ENCODE measurements at places on chromosomes 12 and 14.

- no peak for DNase-seq
Observed at GRCh38 chr12:101172316-101172715, 37.7 kb downstream of the SLC5A8 start.

GRCh38 chr12:56221232-56221756 lies 428 bp downstream of the RNF41 start:
- no peak for DNase-seq

DNA sequence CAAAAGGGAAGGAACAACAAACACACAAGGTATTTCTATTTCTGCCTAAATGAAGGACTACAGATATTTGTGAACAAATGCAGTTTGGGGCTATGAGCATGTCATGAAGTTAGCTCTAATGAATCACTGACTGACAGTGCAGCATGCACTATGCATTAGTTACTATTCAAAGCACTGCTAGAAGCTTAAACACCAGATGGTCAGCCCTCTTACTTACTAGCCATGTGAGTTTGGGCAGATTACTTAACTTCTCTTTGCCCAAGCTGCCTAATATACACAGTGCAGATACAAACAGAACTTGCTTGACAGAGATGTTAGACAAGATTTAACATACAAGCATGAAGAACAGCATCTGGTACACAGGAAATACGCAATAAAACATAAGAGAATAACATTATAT lies 96.0 kb downstream of the ATXN2 start:
- no peak for DNase-seq

GRCh38 chr12:116615141-116615861 lies 56.1 kb downstream of the MAP1LC3B2 start:
- no peak for DNase-seq

DNA sequence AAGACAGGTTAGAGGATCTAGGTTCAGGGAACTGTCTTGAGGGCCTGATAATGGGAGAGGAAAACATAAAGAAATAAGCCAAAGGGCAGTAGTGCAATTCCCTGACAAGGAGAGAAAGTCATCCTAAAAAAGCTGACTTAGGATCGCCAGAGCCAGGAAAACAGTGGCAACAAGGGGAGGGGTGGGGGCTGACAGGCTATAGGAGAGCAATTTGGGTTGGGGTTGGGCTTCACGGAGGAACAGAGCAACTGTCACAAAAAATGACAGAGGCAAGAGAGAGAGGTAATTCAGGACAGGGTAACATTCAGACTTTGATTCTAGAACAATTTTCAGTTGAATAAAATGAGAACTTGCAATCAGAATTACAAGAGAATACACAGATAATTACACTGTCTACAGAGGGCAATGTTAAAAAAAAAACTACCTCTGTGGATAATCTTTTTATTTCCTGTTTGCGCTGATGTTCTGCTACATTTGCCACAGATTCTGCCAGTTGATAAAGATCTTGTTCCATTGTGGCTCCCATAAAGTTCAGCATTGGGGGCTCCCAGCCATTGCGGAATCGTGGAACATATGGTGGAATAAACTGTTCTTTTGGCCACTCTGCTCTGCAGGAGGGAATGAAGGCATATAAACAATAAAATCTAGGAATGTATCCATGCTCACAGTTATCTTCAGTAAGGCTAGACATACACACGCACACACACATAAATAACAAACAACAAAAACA lies 138.6 kb downstream of the EPS8 start:
- no peak for DNase-seq

GRCh38 chr14:69101331-69101826 lies 51.5 kb downstream of the DCAF5 start:
- no peak for DNase-seq

DNA sequence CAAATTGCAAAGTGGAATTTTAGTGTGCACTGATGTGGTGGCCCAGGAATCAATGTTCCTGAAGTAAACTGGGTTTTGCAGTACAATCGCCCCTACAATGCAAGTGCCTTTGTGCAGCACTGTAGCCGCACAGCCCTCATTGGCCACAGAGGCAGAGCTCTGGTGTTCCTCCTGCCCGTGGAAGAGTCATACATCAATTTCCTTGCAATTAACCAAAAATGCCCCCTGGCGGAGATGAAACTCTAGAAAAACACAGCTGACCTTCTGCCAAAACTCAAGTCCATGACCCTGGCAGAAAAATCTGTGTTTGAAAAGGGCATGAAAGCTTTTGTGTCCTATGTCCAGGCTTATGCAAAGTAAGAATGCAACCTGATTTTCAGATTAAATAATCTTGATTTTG lies 117.9 kb upstream of the PRB2 start:
- DNase-seq: no peak

- no peak for DNase-seq
Observed at GRCh38 chr12:67355428-67356379, 86.5 kb downstream of the CAND1 start.

- no peak for DNase-seq
Observed at GRCh38 chr14:100305324-100306100, 732 bp downstream of the SLC25A29 start.

- no peak for DNase-seq
Observed at GRCh38 chr14:50260072-50260471, 28.7 kb upstream of the SOS2 start.

DNA sequence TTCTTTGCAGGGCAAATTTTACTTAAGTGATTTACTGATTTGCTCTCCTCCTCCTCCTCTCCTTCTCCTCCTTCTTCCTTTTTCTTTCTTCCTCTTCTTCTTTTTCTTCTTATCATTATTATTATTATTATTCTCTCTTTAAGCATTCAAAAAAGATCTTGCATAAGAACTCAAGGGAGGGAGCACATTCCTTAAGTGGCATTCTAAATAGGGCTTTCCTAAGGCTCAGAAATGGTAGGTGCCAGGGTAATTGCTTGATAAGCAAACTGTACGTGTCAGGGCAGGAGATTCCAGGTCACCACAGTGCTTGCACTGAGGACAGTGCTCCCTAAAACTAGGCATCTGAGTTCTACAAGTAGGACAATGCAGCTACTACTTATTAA lies 92.4 kb downstream of the SPTSSA start:
- DNase-seq: no peak

- DNase-seq: peak; percentile 68
Observed at GRCh38 chr12:123041042-123041531, 60.6 kb downstream of the ARL6IP4 start.

DNA sequence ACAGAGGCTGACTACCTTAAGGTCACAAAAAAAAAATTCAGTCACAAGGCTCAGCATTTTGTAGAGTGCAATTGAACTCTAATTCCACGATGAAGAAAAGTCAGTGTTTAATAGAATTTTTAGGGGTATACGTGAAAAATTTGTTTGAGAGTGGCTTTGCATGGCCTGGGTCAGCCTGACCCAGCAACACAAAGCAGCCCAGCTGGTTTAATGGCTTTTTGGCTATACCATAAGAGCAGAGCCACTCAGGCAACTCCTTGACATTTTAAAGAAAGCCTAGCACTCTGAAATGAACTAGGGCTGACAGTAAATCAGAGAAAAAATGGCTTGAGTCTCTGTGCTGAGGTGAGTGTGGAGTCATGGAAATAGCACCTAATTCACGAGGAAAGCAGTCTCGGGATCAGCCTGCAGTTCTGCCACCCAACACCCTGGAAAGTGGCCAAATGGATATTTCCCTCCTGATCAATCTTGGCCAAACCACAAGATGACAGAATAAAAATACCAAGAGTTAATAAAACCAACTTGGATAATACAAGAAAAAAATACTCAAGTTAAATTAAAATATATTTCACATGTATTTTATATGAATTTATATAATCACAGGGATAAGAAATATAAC lies 59.5 kb downstream of the GALNT4 start:
- no peak for DNase-seq

- DNase-seq: no peak
Observed at GRCh38 chr12:25985316-25986175, 27.1 kb downstream of the RASSF8 start.

GRCh38 chr12:74781991-74782485 lies 244.4 kb downstream of the ATXN7L3B start:
- no peak for DNase-seq

DNA sequence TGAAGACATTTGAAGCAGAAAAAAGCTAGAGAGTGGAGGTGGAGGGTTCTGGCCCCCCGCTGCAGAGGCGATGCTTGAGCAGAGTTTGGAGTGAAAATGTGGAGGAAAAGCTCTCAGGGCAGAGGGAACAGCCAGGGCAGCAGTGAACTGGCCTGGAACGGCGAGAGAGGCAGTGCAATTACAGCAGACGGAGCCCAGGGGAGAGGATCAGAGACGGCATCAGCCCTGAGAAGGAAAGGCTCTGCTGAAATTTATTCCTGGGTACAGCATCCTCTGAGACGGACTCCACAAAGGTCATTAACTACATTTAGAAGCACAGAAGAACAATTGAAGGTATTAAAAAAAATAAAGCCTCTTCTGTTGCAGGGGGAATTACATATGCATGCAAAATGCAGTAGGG lies 14.2 kb downstream of the STON2 start:
- no peak for DNase-seq

DNA sequence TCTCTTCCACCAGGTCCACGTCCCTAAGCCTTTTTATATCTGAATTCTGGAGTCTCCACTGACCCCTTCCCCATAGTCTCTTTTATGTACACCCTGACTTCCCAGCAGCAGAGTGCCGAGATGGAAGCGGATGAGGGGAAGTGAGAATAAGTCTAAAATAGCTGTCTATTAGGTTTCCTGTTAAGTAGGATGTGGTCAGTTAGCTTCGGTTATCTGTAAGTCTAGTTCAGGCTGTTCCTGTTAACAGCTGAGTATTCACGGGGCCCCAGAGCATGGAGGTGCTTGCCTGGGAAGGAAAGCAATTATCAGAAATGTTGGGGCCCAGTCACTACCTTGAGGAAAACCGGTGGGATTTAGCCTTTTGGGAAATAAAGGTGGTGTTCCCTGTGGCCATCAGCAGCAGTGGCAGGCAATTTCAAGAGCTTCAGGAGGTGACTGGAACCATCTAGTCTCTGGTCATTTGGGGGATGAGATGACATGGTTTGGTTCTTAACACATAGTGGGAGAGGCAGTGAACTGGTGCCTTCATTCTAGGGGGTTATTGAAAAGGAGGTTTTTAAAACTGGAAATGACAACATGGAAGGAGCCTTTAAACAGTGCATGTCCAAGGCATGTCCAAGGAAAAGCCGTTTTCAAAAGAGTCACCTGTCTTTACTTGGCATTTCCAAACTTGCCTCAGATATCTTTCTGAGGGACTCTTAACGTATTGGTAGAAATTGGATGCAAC lies 21.8 kb downstream of the CHST11 start:
- DNase-seq: no peak

DNA sequence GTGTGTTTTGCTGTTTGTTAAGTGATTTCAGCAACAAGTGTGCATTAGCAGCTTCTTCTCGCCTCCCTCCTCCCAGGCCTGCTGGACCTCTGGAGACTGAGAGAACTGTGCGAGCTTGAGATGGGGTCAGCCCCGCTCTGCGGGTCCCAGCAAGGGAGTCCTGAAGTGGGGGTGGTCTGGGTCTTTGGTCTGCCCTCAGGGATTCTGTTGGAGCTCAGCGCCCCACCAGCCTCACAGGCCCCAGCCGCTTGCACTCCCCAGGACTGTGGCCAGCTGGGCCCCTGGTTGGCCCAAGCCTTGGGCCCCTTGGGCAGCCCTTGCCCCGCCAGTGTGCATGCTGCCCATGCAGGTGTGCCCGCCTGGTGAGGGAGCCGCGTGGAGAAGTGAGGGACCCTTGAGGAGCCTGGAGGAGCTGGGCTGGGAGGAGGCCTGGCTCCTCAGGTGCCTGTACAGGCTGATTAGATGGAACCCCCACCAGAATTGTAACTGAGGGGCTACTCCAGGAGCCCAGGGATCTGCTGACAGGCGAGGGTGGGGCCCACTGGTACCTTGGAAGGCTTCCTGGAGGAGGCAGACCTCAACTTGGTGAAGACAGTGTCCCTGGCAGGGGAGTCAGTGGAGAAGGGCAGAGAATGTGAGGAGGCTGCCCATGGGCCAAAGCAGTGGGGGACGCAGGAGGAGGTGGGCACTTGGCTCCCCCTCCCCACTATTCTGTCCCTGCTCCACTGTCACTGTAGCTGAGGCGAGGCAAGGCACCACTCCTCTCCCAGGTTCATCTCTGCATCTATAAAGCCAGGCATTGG lies 56.7 kb downstream of the BEGAIN start:
- no peak for DNase-seq

DNA sequence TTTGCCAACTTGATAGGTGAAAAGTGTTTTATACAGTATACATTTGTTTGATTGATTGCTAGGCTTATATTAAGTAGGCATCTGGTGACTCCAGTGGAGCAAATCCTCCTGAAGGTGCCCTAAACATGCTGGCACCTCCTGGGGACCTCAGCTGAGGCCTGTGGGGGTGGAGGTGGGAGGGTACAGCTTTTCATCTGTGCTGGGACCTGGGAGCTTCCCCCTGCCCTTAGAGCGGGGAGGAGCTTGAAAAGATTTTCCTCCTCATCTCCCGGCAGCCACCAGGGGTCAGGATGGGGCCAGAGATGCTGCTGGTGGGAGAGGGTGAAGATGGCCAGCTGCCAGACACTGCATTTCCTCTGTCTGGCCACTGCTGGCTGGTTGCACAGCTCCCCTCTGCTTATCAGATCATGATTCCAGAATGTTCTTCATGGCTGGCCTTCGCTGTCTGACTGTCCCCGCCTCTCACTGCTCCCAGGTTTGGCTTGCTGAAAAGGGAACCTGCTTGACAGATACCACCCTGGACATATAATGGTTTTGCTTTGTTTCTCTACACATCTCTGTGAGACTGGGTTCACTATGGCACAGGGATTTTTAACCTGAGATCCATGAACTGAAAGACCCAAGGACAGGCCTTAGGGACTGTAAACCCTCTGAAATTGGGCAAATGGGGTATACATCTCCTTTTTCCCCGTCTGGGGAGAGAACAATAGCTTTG lies 10.5 kb upstream of the JPH4 start:
- DNase-seq: peak; percentile 24

DNA sequence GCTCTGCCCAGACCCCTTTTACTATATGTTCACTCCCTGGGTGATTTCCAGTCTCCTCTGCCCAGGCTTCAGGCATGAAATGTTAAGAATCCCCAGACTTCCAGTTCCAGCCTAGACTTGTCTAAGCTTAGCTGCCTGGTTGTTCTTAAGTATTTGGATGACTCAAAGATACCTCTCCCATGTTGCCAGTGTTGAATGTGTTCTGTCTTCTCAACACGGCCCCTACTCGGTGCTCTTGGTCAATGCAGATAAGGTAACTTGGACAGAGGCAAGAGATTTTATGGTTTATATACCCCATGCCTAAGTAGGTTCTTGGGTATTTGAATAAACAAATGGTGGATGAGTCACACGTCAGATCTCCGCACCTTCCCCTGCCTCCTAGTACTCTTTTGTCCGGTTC lies 13.6 kb downstream of the PIWIL1 start:
- DNase-seq: no peak

- DNase-seq: no peak
Observed at GRCh38 chr14:100474196-100474595, 113.0 kb downstream of the BEGAIN start.

GRCh38 chr12:42420395-42420794 lies 94.4 kb downstream of the PPHLN1 start:
- DNase-seq: no peak

DNA sequence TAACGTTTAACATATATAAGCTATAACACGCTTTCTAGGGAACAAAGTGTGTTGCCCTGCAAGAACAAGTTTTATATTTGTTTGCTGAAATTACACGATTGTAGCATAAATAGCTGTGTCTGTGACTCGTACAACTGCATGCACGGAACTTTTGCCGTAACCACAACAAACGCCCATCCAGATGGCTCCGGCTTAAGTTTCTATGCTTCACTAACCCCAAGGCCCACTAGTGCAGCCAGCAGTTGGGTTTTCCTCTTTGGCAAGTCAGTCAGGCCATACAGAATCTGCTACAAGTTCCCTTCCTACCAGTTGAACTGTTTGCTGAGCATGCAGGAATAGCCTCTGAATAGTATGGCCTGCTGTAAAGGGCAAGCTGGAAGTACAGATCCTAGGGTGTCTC lies 12.1 kb downstream of the CSRP2 start:
- DNase-seq: no peak

- DNase-seq: no peak
Observed at GRCh38 chr12:88445705-88446394, 134.4 kb downstream of the KITLG start.
